ENCODE measurements at places on chromosomes 2 and 18. TPM values are rescaled to one million over a fixed set of nuclear protein-coding genes. Genes with fewer than 3 reads are reported as not detected.
A peak's percentile ranks its signal among the peaks of the same experiment; 100 is the strongest.

GRCh38 chr2:240619506-240620148 is 5.7 kb upstream of the GPR35 start:
- peak; percentile 1 for DNase-seq

- DNase-seq, result no peak
These were observed 18.5 kb downstream of the ZBTB7C start for GRCh38 chr18:48390641-48391040.

GRCh38 chr18:45619826-45620201 is 4.5 kb downstream of the SLC14A2 start:
- no peak for DNase-seq

- DNase-seq, result no peak
These were observed 3.9 kb upstream of the NPPC start for GRCh38 chr2:231929961-231930592.

GRCh38 chr18:55247032-55247431 is 287.8 kb upstream of the CCDC68 start:
- no peak for DNase-seq

GRCh38 chr2:241519669-241520068 is 11.3 kb upstream of the STK25 start:
- DNase-seq, result no peak

DNA sequence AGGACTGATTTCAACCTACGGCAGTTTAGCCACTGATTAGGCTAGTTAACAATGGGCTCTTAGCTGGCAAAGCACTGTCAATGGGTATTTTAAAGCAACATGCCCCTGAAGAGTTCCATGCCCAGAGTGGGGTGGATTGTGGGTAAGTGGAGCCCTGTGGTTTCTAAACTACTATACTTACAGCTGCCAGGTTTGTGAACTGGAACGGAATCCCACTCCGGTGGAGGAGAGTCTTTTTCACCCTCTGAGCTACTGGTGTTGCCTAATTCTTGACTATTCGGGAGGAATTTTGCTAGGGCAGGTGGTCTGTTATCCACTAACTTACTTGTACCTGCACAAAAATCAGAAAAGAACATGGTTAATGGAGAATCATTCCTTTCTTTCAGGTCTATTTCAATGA is 52.6 kb downstream of the ZAP70 start:
- DNase-seq, result peak; percentile 79

IL1R2 gene
- 2.7 TPM for total RNA-seq

Data from thyroid gland (tissue), 4 donors.